ENCODE measurements at places on chromosomes 16 and 17.
A peak's percentile ranks its signal among the peaks of the same experiment; 100 is the strongest.

GRCh38 chr17:38733982-38734973 is 4.1 kb downstream of the CISD3 start:
- H3K4me1 ChIP-seq: no peaks in the 10 kb centered on the region
- no peak overlapping the region for H3K4me3 ChIP-seq
- no peak for DNase-seq
- H3K27me3 ChIP-seq: no peaks in the 10 kb centered on the region
- no peak overlapping the region for H3K27ac ChIP-seq

GRCh38 chr16:24610416-24610755 is 71.0 kb downstream of the RBBP6 start:
- H3K27ac ChIP-seq: no peak overlapping the region
- H3K4me1 ChIP-seq: no peaks in the 10 kb centered on the region
- H3K4me3 ChIP-seq: no peak overlapping the region
- H3K36me3 ChIP-seq: no peaks in the 10 kb centered on the region

- H3K4me1 ChIP-seq: no peaks in the 10 kb centered on the region
- H3K4me3 ChIP-seq: no peak overlapping the region
- no peak overlapping the region for H3K27ac ChIP-seq
- no peak for DNase-seq
- H3K27me3 ChIP-seq: no peaks in the 10 kb centered on the region
- H3K36me3 ChIP-seq: no peaks in the 10 kb centered on the region
Observed at GRCh38 chr16:31377210-31377903, 15.8 kb upstream of the ITGAD start.

- peaks cover 24% of the 10 kb centered on the region for H3K4me1 ChIP-seq
- H3K27me3 ChIP-seq: no peaks in the 10 kb centered on the region
- peak overlapping the region; percentile 50 for H3K4me3 ChIP-seq
- H3K27ac ChIP-seq: peak overlapping the region; percentile 66
- H3K36me3 ChIP-seq: no peaks in the 10 kb centered on the region
Observed at GRCh38 chr16:85027958-85028684, 526 bp downstream of the KIAA0513 start.

GRCh38 chr17:48605991-48606891 is 1.5 kb upstream of the HOXB6 start:
- H3K36me3 ChIP-seq: no peaks in the 10 kb centered on the region
- H3K4me1 ChIP-seq: peaks cover 18% of the 10 kb centered on the region
- no peak overlapping the region for H3K27ac ChIP-seq
- no peak for DNase-seq
- H3K4me3 ChIP-seq: no peak overlapping the region

GRCh38 chr16:70712942-70713341 is 27.1 kb upstream of the MTSS2 start:
- H3K36me3 ChIP-seq: no peaks in the 10 kb centered on the region
- peaks cover 38% of the 10 kb centered on the region for H3K4me1 ChIP-seq
- no peak for DNase-seq
- H3K27ac ChIP-seq: peak overlapping the region; percentile 94
- H3K27me3 ChIP-seq: no peaks in the 10 kb centered on the region

DNA sequence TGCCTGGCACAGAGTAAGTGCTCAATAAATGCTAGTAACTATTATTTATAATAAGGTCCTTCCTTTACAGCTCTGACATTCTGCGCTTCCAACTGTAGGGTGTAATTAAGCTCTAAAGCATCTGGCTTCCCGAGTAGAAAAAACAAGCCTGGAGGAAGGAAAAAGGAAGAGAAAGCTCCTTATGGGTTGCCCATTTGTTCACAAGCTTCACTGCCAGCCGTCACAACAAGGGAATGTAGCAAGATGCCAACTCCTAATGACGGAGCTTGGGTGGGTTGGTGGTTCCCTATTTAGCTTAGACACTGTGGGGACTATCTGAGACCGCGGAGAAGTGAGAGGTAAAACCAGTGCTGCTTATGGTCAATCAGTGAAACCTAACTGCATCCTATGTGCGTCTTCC is 7.3 kb upstream of the RPRML start:
- H3K36me3 ChIP-seq: no peaks in the 10 kb centered on the region
- H3K4me1 ChIP-seq: no peaks in the 10 kb centered on the region
- H3K27ac ChIP-seq: no peak overlapping the region
- no peak for DNase-seq
- H3K27me3 ChIP-seq: peaks cover under 1% of the 10 kb centered on the region

DNA sequence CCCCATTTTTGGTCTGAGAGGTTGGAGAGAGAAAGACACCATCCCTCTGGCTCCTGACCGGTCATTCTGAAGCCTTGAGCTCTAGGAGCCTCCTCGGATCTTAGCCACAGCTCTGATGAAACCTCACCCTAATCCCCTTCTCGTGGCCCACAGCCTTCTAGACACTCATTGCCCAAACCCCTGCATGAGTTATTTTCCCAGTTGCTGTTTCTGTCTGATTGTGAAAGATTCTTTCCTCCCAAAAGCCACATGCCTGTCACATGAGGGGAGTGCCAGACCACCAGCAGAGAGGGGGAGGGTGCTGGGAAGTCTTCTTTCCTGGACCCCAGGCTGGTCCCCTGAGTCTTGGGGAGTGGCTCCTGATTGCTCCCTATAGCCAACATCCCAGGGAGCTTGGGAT is 17.6 kb upstream of the ABR start:
- no peak overlapping the region for H3K27ac ChIP-seq
- H3K36me3 ChIP-seq: no peaks in the 10 kb centered on the region
- H3K4me3 ChIP-seq: no peak overlapping the region
- H3K27me3 ChIP-seq: no peaks in the 10 kb centered on the region
- DNase-seq: no peak
- no peaks in the 10 kb centered on the region for H3K4me1 ChIP-seq

DNA sequence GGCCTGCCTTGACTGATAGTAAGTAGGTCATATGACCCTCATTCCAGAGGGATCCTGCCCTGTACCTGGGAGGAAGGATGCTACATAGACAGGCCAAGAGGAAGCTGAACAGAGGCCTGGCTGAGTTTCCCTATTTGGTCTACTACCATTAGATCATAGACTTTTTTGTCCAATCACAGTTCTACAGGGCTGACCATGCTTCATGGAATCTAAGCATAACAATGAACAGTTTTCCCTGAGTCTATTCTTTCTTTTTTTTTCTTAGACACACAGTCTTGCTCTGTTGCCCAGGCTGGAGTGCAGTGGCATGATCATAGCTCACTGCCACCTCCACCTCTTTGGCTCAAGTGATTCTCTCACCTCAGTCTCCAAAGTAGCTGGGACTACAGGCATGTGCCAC is 3.9 kb downstream of the GPR179 start:
- DNase-seq: no peak
- H3K27me3 ChIP-seq: no peaks in the 10 kb centered on the region
- H3K36me3 ChIP-seq: no peaks in the 10 kb centered on the region
- H3K4me1 ChIP-seq: no peaks in the 10 kb centered on the region
- no peak overlapping the region for H3K4me3 ChIP-seq

- no peaks in the 10 kb centered on the region for H3K36me3 ChIP-seq
- DNase-seq: no peak
- no peaks in the 10 kb centered on the region for H3K4me1 ChIP-seq
- no peak overlapping the region for H3K4me3 ChIP-seq
- no peaks in the 10 kb centered on the region for H3K27me3 ChIP-seq
Observed at GRCh38 chr17:61235827-61236197, 163.8 kb upstream of the TBX2 start.

DNA sequence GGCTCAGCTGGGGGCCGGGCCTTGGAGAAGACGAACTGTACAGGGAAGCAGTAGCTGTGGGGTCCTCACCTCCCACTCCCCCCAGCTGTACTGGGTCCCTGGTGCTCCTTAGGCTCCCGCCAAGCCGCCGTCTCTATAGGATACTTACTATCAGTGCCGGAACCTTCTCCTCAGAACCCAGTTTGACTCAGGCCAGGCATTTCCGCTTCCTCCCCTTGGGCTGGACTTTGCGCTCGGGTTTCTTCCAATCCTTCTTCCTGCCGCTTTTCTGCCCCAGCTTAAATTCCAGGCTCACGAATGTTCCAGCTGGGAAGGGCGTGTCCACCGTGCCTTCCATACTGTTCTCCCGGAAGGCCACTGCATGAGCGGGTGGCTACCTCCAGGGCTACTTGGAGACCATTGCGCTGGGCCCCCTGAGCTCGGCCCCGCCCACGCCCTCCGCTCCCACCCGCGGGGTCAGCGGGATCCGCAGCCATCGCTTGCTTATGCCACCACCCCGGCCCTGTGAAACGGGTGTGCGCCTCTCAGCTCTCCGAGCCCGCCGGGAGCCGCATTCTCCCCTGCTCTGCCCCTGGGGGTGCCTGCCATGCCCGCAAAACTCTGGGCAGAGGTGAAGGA is 1795.9 kb downstream of the TP53TG3F start:
- no peaks in the 10 kb centered on the region for H3K4me1 ChIP-seq
- H3K27ac ChIP-seq: no peak overlapping the region
- H3K27me3 ChIP-seq: no peaks in the 10 kb centered on the region
- H3K4me3 ChIP-seq: no peak overlapping the region

DNA sequence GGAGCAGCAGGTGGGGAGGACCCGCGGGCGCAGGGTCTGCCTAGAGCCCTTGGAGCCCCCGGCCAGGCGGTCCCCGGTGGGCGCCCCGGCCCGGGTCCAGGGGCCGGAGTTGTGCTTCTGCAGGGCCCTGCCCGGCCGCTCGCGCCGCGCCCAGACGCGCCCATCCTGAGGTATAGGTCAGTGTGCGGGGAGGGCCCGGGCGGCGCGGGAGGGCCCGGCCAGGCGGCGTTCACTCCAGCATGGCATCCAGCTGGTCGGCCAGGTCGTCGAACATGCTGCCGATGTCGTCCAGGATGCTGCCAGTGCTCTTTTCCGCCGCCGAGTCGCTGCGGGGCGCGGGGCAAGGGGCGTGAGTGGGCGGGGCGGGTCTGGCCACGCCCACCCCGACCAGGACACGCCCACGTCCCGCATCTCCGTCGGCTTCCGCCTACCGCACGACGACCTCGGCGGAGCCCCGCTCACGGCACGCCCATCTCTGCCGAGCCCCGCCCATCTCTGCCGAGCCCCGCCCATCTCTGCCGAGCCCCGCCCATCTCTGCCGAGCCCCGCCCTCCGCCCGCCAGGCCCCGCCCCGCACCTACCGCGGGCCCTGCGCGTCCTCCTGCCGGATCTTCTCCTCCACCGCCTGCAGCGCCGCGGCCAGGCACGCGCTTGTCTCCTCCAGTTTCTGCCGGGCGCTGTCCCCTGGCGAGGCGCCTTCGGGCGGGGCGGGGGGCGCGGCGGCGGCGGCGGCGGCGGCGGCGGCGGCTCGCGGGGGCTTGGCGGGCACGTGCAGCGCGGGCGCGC is 17.9 kb downstream of the CASKIN1 start:
- no peak for DNase-seq
- no peaks in the 10 kb centered on the region for H3K27me3 ChIP-seq
- H3K4me1 ChIP-seq: peaks cover 5% of the 10 kb centered on the region
- H3K4me3 ChIP-seq: no peak overlapping the region
- H3K36me3 ChIP-seq: peaks cover 35% of the 10 kb centered on the region

DNA sequence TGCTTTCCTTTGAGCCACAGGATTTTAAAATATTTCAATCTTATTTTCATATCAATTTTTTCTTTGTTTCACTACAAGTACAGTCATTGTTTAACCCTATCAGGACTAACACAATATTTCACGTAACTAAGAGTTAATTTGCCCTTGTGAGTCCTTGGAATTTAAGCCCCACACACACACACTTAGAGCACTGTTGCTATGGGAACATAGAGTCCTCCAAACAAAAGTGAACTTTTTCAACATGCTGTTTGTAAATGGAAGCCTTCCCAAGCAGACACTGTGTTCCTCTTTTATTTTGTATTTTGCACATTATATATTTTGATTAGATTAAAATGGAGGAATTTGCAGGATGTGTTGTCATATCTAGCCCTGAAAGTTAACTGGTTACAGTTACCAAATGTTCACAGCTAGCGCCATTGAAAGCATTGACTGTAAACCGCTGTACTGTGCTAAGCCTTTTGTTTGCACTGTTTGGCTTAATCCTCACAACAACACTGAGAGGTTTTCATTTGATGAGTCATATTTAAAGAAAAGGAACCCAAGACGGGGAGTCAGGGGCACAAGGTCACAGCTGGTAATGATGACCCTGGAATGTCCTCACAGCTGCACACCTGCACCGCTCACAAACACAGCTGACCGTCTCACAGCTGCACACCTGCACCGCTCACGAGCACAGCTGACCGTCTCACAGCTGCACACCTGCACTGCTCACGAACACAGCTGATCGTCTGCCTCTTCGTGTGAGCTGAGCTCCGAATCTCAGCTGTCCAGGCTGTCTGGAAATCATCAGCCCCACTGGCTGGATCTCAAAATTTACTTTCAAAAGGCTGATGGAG is 6.3 kb downstream of the HSBP1 start:
- no peaks in the 10 kb centered on the region for H3K27me3 ChIP-seq
- no peak overlapping the region for H3K27ac ChIP-seq
- H3K4me3 ChIP-seq: no peak overlapping the region
- DNase-seq: no peak

GRCh38 chr17:44556166-44556831 is 985 bp upstream of the FZD2 start:
- no peaks in the 10 kb centered on the region for H3K27me3 ChIP-seq
- peak overlapping the region; percentile 63 for H3K4me3 ChIP-seq
- H3K36me3 ChIP-seq: no peaks in the 10 kb centered on the region
- H3K4me1 ChIP-seq: peaks cover 10% of the 10 kb centered on the region
- H3K27ac ChIP-seq: peak overlapping the region; percentile 80
- no peak for DNase-seq

- no peak for DNase-seq
- no peak overlapping the region for H3K4me3 ChIP-seq
- no peaks in the 10 kb centered on the region for H3K27me3 ChIP-seq
- peaks cover 16% of the 10 kb centered on the region for H3K4me1 ChIP-seq
Observed at GRCh38 chr17:4480929-4481898, 17.5 kb upstream of the SPNS2 start.

DNA sequence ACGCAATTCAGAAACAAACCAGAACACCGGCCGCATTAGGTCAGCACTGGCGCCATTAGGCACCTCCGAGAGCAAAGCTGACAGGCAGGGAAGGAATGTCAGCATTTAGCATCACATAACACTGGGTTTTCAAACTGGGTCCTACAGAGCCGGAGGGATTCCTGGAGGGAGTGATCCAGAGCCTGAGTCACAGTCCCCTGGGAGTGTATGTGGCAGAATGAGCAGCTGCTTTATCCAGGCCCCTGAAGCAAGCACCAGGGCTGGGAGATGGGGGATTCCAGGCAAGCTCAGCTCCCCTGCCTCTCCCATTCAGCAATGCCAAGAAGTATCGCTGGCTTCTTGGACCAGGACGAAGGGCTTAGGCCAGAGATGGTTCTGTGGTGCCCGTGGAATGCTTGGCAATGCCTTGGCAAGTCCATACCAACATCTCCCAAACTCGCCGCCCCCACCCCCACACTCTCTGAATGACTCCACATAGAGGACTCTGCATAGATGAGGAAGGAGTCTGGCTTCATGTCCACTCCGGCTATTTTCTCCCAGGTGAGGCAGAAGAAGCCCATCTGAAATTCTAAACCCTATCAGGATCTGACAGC is 20.4 kb downstream of the GAS7 start:
- no peak overlapping the region for H3K27ac ChIP-seq
- H3K4me1 ChIP-seq: peaks cover 3% of the 10 kb centered on the region
- no peaks in the 10 kb centered on the region for H3K36me3 ChIP-seq
- DNase-seq: no peak

GRCh38 chr16:30601966-30602365 is 8.2 kb downstream of the ZNF689 start:
- no peak overlapping the region for H3K4me3 ChIP-seq
- no peaks in the 10 kb centered on the region for H3K27me3 ChIP-seq
- no peak overlapping the region for H3K27ac ChIP-seq
- H3K4me1 ChIP-seq: no peaks in the 10 kb centered on the region

- H3K36me3 ChIP-seq: no peaks in the 10 kb centered on the region
- H3K4me1 ChIP-seq: peaks cover 35% of the 10 kb centered on the region
- no peak overlapping the region for H3K27ac ChIP-seq
- no peaks in the 10 kb centered on the region for H3K27me3 ChIP-seq
Observed at GRCh38 chr16:74740795-74741304, 33.8 kb downstream of the FA2H start.
